HuH-7.5 (cell line): ENCODE measurements at places on chromosomes 6 and 20.

GRCh38 chr20:23658336-23658735 lies 20.6 kb upstream of the CST3 start:
- no peak for DNase-seq

- DNase-seq, result no peak
These were observed 188.6 kb downstream of the PRL start for GRCh38 chr6:22108199-22108598.

DNA sequence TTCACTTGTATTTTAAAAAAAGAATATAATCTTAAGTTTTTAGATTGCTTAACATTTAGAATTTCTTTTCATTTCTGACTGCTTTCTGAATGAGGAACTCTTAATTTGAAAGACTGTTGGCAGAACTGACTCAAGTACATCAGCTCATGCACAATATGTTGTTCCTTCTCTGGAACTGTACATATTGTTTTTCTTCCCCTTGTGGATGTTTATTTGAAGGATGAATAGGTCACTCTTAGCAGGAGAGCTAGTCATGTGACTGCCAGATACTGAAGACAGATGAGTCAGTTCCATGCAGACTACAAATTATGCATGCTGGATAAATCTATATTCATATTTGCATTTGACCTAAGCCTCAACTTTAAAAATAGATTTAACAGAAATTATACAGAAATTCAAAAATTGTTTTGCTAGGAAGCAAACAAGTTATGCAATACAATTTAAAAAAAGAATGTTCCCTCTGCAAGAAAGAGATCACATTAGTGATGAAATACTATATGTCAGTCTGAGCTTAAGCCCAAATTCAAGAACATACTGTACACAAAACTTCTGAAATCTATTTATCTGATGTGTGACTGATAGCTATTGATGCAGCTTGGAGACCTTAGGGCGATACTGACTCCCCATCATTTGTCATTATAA lies 1274.9 kb upstream of the GJE1 start:
- no peak for DNase-seq

- no peak for DNase-seq
These were observed 7.0 kb upstream of the ZNFX1 start for GRCh38 chr20:49284818-49285217.

DNA sequence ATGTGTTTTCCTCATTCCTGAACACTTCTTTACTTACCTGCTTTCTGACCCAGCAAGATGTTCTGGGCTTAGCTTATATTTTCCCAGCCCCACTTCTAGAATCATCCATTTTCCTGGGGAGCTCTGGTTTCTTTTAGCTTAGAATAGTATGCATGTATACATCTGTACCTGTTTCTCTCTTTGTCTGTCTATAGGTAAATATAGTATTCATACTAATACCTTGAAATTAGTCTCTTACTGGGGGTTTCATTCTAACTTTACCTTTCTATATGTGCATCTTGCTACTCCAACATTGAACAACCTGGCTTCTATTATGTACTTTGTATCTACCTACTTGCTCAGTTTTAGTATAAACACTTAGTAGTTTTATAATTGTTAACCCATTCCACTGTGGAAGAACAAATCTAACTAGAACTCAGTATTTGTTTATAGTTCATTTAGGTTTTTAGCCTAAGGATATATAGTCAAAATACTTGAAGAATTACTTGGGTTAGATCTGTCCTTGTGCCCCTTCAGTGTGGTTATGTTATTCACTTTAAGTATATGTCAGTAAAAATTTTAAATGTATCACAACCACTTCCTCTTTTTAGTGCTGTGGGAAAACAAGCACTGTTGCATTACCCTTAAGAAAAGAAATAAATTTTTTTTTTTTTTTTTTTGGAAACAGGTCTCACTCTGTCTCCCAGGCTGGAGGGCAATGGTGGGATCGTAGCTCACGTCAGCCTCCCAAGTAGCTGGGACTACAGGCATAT lies 54.0 kb downstream of the ASXL1 start:
- no peak for DNase-seq

DNA sequence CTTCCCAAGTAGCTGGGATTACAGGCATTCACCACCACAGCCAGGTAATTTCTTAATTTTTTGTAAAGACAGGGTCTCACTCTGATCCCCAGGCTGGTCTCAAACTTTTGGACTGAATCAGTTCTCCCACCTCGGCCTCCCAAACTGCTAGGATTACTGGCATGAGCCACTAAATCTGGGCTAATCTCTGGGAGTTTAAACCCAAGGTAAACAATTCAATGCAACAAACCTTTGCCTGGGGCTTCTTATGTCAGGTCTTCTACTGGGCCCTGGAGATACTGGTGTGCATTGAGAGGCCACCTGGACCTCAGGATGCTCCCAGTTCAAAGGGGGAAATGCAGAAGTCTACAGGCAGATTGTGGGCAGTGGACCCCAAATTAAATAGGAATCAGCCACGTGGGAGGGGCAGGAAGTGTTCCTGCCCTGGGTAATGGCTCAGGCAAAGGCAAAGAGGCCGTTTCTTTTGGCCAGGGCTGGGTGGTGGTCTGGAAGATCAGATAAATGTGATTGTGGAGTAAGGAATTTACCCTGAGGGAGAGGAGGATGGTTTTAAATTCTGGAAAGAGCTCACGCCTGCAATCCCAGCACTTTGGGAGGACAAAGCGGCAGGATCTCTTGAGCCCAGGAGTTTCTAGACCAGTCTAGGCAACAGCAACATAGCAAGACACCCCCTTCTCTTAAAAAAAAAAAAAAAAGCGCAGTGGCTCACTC lies 1.3 kb upstream of the MYBL2 start:
- DNase-seq, result no peak

DNA sequence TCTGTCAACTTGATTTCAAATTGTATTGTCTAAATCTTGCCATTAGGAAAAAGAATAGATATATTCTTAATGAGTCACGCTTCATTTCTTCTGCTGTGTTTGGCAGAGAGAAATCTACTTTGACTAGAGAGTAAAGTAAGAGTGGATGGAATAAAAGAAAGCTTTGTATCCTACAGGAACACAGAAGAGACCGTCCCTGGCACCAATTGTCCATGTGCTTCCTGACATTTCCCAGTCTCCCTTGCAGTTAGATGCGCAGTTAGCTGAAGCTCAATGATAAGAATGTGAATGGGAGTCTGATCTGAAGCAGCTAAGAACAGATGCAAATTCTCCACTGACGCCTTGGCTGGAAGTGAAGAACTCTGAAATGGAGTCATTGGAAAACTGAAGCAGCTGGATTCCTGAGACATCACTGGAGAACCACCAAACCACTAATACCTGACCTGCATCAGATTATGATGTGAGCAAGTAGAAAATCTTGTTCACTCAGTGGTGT lies 528.2 kb upstream of the MARCKS start:
- DNase-seq, result no peak

- no peak for DNase-seq
These were observed 13.9 kb downstream of the HAO1 start for GRCh38 chr20:7926323-7926722.

DNA sequence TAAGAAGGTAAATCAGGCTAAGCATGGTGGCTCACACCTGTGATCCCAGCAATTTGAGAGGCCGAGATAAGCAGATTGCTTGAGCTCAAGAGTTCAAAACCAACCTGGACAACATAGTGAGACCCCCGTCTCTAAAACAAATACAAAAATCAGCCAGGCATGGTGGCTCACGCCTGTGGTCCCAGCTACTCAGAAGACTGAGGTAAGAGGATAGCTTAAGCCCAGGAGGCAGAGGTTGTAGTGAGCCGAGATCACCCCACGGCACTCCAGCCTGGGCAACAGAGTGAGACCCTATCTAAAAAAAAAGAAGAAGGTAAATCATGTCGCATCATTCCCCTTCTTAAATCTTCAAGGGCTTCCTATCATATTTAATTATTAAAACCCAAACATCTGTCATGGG lies 39.0 kb upstream of the PRND start:
- DNase-seq, result no peak

- DNase-seq, result no peak
These were observed 104.5 kb downstream of the ADAT2 start for GRCh38 chr6:143346004-143346403.

DNA sequence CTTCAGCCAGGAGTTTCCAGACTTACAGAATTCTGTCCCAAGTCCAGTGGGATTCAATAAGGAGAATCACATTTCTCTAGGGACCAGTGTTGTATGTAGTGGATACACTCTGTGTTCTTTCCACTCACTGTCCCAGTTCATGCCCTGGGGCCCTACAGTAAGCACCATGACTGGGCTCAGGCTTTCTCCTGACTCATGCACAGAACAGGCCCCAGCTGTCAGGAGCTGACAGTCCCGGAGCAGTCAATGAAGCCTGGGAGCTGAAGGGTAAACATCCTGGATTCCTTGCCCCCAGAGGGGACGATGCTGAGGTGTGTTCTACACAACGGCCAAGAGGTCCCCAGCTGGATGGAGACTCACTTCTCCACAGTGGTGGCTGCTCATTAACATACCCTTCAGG lies 40.2 kb upstream of the LRFN2 start:
- DNase-seq, result no peak

- no peak for DNase-seq
These were observed 86.6 kb downstream of the RNF144B start for GRCh38 chr6:18473755-18474154.

DNA sequence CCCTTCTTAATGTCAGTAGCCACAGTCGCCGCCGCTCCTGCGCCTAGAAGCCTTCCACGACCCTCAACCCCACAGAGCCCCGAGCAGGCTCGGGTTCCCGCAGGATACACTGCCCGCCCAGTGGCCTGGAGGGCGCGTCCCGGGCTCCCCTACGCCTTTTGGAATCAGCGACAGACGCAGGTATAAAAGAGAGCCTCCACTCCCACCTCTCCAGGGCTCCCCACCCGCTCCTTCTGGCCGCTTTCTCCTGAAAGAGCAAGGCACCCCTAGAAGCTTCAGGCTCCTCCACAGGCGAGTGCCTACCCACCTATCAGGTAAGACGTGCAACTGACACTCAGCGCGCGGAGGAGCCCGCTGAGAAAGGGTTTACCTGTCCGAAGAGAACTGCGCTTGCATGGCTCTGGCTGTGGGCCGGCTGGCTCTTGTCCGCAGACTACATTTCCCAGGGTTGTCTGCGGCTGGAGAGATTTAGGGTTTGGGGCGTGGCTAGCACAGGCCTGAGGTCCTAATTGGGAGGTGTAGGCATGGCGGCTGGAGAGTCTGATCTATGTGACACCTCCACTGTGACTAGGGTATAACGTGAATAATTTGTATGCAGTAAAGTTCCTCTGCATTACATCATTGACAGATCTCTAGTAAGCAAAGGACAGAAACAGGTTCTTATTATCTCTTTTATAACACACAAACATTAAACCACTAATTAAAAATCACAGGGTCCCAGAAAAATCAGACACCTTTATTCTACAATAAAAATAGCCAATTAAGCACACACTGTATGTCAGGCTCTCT lies 13.5 kb upstream of the ZNF391 start:
- peak; percentile 43 for DNase-seq

DNA sequence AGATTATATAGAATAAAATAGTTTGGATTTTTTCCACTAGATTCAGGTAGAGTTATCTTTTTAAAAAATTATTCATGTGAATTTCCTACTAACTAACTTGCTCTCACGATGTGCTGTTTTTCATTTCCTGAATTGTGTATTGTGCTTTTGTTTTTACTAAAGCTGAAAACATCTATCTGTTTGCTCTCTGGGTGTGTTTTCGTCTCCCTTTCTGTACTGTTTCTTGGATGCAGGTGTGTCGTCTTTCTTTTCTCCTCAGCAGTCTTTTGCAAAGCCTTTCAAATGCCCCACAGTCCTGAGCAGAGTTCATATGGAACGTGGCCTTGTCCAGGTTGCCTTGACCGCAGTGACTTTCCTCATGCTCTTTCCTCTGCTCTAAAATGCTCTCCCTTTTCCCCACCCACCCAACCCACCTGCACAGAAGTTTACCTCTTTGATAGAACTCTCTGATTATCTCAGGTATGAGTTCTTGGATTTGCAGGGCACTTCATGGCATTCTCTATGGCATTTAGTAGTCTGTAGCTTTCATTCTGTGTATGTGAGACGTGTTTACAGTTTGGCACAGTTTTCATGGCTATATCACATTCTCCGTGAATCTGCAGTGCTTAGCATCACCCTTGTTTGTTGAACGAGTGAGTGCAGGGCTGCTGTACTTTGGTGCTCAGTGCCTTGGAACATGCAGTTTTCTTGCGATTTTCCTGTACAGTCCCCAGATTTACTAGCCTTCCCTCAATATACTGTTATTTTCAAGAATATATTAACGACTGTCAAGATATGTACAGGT lies 77.1 kb downstream of the FARS2 start:
- no peak for DNase-seq

- DNase-seq, result no peak
These were observed 124.5 kb downstream of the MRPL14 start for GRCh38 chr6:44002593-44003344.

- no peak for DNase-seq
These were observed 45.9 kb downstream of the CDH4 start for GRCh38 chr20:61297986-61298385.

- DNase-seq, result no peak
These were observed 10.5 kb upstream of the OGFRL1 start for GRCh38 chr6:71277926-71278600.

- no peak for DNase-seq
These were observed 11.8 kb upstream of the CAP2 start for GRCh38 chr6:17381424-17382147.

DNA sequence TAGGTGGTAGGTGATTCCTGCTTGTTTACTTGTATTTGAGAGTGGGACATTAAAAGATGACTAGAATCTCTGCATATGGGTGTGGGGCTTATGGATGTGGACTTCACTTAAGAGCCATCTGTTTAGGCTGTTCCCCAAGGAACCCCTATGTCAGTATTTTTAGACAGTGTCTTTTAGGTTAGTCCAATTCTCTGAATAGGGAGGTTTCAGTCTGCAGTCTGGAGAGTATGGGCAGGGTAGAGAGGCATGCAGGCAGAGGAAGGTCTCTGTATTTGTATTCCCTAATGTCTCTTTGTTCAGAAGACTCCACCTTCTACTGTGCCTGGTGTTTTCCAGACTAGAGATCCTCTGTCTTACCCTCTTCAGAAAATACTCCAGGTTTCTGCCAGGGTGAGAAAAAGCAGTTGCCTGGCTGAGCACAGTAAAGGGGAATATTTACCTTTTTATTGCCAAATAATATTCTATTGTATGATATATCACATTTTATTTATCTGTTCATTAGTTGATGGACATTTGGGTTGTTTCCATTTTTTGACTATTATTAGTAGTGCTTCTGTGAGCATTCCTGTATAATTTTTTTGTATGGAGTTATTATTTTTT lies 19.1 kb downstream of the SLX4IP start:
- DNase-seq, result no peak

GRCh38 chr6:56749632-56750151 lies 107.0 kb upstream of the DST start:
- no peak for DNase-seq
